ENCODE measurements at places on chromosomes 11 and 22. TPM values are rescaled to one million over a fixed set of nuclear protein-coding genes. Genes with fewer than 3 reads are reported as not detected.

OR52N5 gene
- total RNA-seq = not detected

PTPRCAP gene
- 1.5 TPM for total RNA-seq

LDHAL6A gene
- total RNA-seq = not detected

SLN gene
- not detected for total RNA-seq

- no peak for DNase-seq
- H3K27me3 ChIP-seq = no peaks in the 10 kb centered on the region
- no peaks in the 10 kb centered on the region for H3K4me1 ChIP-seq
Measured at GRCh38 chr11:6156628-6157359, 13.3 kb downstream of the OR52B2 start.

DNA sequence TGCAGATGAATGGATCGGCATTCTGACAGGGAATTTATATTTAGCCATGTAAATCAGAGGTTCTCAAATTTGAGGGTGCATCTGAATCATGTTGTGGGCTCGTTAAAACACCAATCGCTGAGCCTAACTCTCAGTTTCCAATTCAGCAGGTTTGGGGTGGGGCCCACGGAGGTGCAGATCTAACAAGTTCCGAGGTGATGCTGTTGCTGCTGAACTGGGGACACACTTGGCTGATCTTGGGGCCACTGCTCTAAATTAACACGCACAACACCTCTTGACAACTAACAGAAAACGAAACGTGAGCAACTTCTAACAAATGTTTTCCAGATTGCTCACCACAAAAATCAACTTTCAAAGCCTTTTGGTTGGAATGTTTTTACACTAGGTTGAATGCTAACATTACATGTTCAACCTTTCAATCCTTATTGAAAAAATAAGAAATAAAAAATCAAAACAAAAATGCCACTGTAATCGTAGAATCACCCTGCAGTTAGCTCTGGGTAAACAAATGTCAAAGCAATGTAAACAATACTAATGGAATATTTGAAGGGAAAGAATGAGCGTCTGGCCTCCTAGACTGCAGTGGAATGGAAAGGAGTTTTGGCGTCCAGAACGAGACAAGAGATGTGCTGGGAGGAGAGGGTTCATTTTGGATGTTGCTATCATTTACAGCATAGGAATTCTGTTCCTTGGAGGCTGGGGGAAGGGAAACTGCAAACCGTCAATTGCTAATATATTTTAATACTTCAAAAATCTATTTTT is 68.3 kb upstream of the SLC6A5 start:
- H3K27ac ChIP-seq = no peak overlapping the region
- no peaks in the 10 kb centered on the region for H3K4me1 ChIP-seq
- no peaks in the 10 kb centered on the region for H3K36me3 ChIP-seq
- no peaks in the 10 kb centered on the region for H3K27me3 ChIP-seq
- DNase-seq = no peak
- no peak overlapping the region for H3K4me3 ChIP-seq

DNA sequence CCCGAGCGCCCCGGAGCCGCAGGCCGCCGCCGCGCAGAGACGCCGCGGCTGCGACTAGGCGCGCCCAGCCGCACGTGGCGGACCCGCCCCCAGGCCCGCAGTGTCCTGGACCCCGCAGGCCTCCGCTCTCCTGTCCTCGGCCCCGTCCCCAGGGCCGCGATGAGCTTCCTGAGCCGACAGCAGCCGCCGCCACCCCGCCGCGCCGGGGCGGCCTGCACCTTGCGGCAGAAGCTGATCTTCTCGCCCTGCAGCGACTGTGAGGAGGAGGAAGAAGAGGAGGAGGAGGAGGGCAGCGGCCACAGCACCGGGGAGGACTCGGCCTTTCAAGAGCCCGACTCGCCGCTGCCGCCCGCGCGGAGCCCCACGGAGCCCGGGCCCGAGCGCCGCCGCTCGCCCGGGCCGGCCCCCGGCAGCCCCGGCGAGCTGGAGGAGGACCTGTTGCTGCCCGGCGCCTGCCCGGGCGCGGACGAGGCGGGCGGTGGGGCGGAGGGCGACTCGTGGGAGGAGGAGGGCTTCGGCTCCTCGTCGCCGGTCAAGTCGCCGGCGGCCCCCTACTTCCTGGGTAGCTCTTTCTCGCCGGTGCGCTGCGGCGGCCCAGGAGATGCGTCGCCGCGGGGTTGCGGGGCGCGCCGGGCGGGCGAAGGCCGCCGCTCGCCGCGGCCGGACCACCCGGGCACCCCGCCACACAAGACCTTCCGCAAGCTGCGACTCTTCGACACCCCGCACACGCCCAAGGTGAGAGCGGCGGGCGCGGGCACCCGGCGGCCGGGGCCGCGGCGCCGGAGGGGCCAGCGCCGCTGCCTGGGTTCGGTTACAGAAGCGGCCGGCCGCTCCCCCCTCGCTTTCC is 528 bp downstream of the WEE1 start:
- H3K4me3 ChIP-seq = peak overlapping the region; percentile 92
- peaks cover 31% of the 10 kb centered on the region for H3K4me1 ChIP-seq
- DNase-seq = no peak
- H3K27me3 ChIP-seq = no peaks in the 10 kb centered on the region
- H3K36me3 ChIP-seq = peaks cover 39% of the 10 kb centered on the region

GRCh38 chr11:73379189-73379880 is 3.1 kb downstream of the RELT start:
- peak; percentile 19 for DNase-seq
- no peak overlapping the region for H3K4me3 ChIP-seq
- H3K27ac ChIP-seq = no peak overlapping the region

GRCh38 chr22:43467216-43467940 is 55.6 kb downstream of the MPPED1 start:
- peaks cover 27% of the 10 kb centered on the region for H3K27me3 ChIP-seq
- H3K4me1 ChIP-seq = no peaks in the 10 kb centered on the region
- H3K27ac ChIP-seq = no peak overlapping the region
- no peak overlapping the region for H3K4me3 ChIP-seq
- no peaks in the 10 kb centered on the region for H3K36me3 ChIP-seq

GRCh38 chr11:77270921-77271320 is 30.6 kb downstream of the GDPD4 start:
- H3K36me3 ChIP-seq = no peaks in the 10 kb centered on the region
- DNase-seq = no peak
- H3K4me1 ChIP-seq = no peaks in the 10 kb centered on the region
- H3K27ac ChIP-seq = no peak overlapping the region

DNA sequence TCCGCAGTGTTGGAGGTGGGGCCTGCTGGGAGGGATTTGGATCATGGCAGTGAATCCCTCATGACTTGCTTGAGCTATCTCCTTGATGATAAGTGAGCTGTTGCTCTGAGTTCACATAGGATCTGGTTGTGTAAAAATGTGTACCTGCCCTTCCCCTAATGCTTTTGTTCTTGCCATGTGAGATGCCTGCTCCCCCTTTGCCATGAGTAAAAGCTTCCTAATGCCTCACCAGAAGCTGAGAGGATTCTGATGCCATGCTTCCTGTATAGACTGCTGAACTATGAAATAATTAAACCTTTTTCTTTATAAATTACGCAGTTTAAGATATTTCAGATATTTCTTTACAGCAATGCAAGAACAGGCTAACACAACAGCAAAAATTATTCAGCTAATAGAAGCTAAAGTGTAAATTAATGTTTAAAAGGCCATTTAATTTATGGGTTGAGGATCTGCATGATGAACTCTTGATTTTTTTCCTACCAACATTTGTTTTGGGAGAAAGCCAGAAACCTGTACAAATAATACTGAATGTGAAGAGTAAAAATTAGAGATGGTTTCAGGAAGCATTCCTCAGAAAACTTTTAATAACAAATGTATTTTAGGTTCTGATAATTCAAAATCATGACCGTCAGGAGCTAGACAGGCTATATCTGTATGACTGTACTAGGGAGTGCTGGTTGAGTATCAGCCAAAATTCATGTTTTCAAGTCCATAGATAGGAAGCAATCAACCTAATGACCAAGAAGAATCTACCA is 177.5 kb upstream of the GRIA4 start:
- no peaks in the 10 kb centered on the region for H3K27me3 ChIP-seq
- no peaks in the 10 kb centered on the region for H3K36me3 ChIP-seq
- no peak overlapping the region for H3K27ac ChIP-seq
- no peak for DNase-seq
- H3K4me3 ChIP-seq = no peak overlapping the region

DNA sequence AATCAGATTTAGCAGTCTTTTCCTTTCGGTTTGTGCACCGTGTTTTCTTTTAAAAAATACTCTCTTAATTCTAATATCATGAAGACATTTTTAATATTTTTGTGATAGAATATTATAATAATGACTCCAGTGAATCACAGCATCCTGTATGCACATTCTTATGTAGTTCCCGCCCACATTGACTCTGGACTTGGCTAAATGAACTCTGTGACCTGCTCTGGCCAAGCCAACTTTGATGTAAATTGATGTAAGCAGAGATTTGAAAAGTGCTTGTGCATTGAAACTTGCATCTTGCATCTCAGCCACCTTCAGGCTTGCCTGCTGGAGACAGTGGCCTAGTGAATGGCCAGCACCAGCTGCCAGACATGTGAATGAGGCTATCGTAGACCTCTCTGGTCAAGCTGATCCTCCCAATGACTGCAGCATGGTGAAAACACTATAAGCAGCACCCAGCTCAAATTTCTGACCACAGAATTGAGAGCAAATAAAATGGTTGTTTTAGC is 29.2 kb upstream of the PGM2L1 start:
- peaks cover 4% of the 10 kb centered on the region for H3K27me3 ChIP-seq
- no peak overlapping the region for H3K27ac ChIP-seq
- H3K36me3 ChIP-seq = no peaks in the 10 kb centered on the region
- no peaks in the 10 kb centered on the region for H3K4me1 ChIP-seq

- H3K4me3 ChIP-seq = peak overlapping the region; percentile 26
- H3K36me3 ChIP-seq = peaks cover 40% of the 10 kb centered on the region
- no peaks in the 10 kb centered on the region for H3K27me3 ChIP-seq
Measured at GRCh38 chr11:5242933-5243815, 6.5 kb downstream of the HBG1 start.

DNA sequence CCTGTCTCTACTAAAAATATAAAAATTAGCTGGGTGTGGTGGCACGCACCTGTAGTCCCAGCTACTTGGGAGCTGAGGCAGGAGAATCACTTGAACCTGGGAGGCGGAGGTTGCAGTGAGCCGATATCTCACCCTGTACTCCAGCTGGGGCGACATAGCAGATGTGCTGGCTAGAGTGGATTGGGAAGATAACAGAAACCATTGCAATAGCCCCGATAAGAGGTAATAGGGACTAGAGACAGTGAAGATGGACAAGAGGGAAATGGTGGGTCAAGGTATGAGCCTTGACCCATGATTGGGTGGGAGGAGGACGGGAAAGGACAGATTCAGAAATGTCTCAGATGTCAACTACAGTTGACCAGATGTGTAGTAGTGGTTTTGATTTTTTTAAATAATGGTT is 6.1 kb downstream of the SWAP70 start:
- no peaks in the 10 kb centered on the region for H3K27me3 ChIP-seq
- H3K4me3 ChIP-seq = no peak overlapping the region
- no peak overlapping the region for H3K27ac ChIP-seq
- no peaks in the 10 kb centered on the region for H3K4me1 ChIP-seq
